ENCODE measurements at places on chromosomes 5 and 9. TPM values are rescaled to one million over a fixed set of nuclear protein-coding genes. Genes with fewer than 3 reads are reported as not detected.

DNA sequence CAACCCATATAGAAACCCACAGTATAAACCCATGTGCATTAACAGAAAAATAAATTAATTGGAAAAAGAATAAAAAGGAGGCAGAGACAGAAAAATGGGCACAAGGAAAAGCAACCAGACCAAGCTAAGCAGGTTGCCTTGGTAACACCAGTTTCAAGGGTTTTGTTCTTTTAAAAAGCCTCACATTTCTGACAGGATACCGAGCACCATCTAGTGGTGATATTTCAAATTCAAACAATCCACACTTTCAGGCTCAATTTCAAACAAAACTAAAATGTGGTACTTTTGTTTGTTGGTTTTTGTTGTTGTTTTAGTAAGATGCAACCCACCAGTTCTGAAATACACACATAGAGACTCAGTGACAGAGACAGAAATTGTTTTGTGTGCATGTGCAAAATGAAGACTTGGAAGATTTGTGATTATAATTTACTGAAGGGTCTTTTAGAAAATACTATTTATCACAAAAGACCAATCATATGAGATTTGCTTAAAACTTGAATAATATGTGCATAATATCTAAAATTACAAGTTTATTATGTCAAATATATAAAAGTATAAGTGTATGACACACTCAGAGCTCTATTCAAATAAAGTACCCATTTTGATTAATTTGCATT, 318.2 kb downstream of the SLCO4C1 start:
- H3K27me3 ChIP-seq = no peaks in the 10 kb centered on the region
- no peak overlapping the region for H3K27ac ChIP-seq
- no peak for DNase-seq
- no peaks in the 10 kb centered on the region for H3K36me3 ChIP-seq
- H3K4me3 ChIP-seq = no peak overlapping the region

The CDC25C gene
- not detected for total RNA-seq

The PSAT1 gene
- 1.7 TPM for total RNA-seq

DNA sequence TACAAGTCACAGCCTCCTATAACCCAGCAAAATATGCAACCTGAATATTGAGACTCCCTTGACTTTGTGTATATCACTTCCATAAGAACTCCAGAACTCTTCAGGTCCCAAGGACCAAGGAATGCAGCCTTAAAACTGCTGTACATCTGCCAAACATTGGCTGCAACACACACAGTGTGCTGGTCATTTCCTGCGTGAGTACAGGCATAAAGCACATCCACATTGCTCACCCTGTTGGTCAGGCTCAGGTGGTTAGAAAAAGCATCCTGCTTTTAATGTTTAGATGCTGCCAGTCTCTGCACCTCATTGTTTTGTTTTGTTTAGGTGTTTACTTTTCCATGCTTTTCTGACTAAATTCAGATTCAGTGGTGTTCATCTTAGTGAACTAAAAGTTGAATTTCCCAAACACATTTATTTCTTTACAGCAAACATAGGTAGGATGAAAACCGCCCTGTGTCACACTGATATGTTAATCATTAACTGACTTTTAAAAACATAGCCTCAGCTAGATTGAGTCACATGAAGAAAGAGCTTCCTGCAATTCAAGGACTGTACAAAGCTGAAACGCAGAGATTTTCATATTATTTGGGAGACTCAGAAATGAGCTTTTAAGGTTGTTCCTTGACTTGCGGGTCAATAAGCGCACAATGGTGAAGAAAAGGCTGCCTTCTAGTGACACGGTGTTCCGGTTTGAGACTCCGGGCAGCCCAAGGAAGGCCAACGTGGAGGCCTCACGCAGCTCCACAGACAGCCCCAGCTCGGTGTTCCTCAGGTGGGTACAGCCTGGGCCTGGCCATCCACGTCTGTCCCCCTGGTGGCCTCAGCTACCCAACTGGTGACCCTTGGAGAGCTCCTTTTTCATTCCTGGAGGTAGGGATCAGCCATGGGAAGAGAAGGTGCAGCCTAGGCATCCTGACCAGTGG, 52.2 kb upstream of the GRAMD2B start:
- H3K4me3 ChIP-seq = no peak overlapping the region
- no peaks in the 10 kb centered on the region for H3K36me3 ChIP-seq
- H3K27me3 ChIP-seq = no peaks in the 10 kb centered on the region
- H3K4me1 ChIP-seq = peaks cover 2% of the 10 kb centered on the region
- DNase-seq = no peak

The CCDC180 gene
- 5.3 TPM for total RNA-seq

The KYAT1 gene
- total RNA-seq = 9.5 TPM

The PHF2 gene
- total RNA-seq = 29.2 TPM

The INSL6 gene
- not detected for total RNA-seq

The RABEPK gene
- 14.3 TPM for total RNA-seq

DNA sequence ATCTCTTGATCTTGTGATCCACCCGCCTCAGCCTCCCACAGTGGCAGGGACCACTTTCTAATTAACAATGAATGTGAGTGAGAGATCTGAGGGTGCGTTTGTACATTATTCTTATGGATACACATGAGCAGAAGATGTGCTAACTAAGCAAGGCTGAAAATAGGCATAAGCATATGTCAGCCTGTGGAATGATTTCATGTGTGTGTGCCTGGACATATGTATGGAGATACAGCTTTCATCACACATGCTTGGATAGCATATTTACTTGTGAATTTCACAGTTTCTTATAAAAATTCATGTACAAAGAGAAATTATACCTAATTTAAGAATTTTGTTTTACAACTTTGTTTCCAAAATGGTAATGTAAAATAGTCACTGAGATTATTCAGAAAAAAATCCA, 565.6 kb downstream of the MTRR start:
- DNase-seq = no peak
- H3K4me3 ChIP-seq = no peak overlapping the region
- H3K4me1 ChIP-seq = no peaks in the 10 kb centered on the region

DNA sequence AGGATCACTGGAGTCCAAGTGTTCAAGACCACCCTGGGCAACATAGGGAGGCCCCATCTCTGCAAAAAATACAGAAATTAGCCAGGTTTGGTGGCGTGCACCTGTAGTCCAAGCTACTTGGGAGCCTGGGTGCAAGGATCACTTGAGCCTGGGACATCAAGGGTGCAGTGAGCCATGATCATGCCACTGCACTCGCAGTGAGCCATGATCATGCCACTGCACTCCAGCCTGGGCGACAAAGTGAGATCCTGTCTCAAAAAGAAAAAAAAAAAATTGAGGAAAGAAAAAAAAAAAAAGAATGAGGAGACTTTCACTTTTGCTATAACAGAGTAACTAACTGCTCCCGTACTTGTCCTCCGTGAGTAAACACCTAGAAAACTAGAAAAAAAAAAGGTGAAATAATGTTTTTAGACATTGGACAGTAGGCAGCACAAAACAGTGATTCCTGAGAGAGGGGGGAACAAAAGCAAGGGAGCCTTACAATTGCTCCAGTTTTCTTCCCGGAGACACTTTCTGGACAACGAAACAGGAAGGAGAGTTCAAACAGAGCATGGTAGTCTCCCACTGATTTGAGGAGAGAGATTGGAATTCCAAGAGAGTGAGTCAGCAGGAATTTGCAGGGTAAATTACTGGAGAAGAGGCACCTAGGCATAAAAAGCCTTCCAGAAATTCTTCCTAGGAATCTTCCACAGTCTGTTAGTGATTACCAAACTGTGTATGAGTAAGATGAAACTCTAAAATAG, 6.9 kb upstream of the ZBTB5 start:
- no peaks in the 10 kb centered on the region for H3K4me1 ChIP-seq
- H3K4me3 ChIP-seq = peak overlapping the region; percentile 21
- peak overlapping the region; percentile 90 for H3K27ac ChIP-seq
- no peak for DNase-seq

GRCh38 chr5:35785601-35786085, 71.0 kb upstream of the IL7R start:
- H3K36me3 ChIP-seq = no peaks in the 10 kb centered on the region
- H3K27ac ChIP-seq = no peak overlapping the region
- H3K4me3 ChIP-seq = no peak overlapping the region
- no peak for DNase-seq
- H3K4me1 ChIP-seq = no peaks in the 10 kb centered on the region

Data from aorta (tissue), 5 donors.